Right forelimb (tissue), 1 donor: ENCODE measurements at places on chromosomes 16 and 17.
A peak's percentile ranks its signal among the peaks of the same experiment; 100 is the strongest.

GRCh38 chr17:78977997-78978973 is 1.4 kb downstream of the LGALS3BP start:
- DNase-seq = no peak

GRCh38 chr17:42754782-42755181 is 6.2 kb upstream of the RAMP2 start:
- no peak for DNase-seq

DNA sequence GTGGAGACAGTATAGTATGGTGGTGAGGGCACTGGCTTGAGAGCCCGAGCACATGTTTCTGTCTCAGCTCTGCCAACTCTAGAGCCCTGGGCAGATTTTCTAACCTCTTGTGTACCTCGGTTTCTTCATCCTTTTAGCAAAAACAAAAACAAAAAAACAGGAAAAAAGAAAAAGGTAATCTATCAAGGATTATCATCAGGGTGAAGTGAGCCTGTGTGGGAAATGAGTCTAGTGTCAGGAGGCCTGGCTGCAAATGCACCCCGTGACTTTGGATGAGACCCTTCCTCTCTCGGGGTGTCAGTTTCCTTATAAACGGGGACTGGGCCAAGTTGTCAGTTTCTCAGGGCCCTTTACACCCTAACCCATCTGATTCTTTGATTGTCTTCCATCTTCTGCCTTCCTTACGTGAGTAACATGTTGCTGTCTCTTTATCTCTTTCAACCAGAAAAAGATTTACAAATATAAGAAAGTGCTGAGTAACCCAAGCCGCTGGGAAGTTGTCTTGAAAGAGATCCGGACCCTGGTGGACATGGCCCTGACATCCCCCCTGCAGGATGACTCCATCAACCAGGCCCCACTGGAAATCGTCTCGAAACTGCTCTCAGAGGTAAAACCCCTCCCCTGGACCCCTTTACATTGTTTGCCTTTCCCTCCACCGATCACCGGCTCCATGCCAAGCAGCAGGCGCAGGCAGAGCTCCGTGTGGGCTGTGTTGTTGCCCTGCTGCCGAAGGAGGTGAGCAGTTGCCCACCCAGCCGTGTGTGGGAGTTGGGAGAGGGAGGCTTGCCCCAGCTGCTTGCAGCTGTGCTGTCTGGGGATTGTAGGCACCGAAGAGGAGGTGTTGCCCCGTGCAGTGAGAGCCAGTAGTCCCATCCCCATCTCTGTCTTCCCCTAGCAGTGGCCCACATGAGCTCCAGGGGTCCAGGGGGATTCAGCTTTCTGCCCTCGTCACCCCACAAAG is 127.1 kb upstream of the PLCG2 start:
- DNase-seq = peak; percentile 59

- no peak for DNase-seq
Measured at GRCh38 chr17:29847527-29848400, 82.3 kb downstream of the SSH2 start.

DNA sequence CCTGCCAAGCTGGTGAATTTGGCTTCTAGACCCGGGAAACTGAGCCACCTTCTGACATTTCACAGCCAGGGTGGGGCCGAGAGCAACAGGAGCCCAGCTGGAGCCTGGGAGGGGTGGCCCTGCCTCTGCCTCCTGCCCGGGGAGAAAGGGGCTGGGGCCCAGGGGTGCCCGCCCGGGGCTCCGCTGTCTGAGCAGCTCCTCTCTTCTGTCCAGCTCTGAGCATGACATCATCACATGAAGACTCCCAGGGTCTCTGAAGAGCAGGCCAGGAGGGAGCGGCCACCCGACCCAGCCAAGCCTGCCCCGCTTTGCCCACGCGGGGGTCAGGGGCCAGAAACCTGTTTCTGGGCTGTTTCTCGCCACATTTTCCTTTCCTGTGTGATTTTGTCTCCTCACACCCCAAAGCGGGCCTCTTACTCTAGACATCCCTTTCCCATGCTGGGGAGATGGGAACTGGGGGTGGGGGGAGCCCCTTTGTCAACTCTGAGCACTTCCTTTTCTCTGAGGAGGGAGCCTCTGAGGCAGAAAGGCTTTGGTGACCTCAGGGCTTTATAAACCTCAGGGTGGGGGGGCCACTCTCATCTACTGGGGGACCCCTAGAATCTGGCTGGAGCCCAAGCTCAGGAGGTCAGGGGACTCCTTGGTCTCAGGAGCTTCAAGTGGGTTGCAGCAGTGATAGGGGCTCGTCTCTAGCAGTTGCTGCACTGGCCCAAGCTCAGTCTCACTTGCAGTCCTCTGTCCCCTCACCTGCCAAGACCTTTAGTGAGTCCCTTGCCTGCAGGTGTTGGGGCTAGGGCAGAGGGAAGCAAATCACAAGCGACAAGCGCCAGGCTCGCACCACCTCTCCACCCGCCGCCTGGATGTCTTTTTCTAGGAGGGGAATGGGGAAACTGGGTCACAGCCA is 7.6 kb downstream of the UBALD2 start:
- DNase-seq = no peak

GRCh38 chr17:39365242-39365641 is 36.2 kb downstream of the FBXL20 start:
- no peak for DNase-seq

GRCh38 chr16:56921571-56921970 is 10.4 kb upstream of the HERPUD1 start:
- DNase-seq = no peak

- DNase-seq = no peak
Measured at GRCh38 chr16:804193-805048, 3.9 kb upstream of the GNG13 start.

- no peak for DNase-seq
Measured at GRCh38 chr16:2019518-2019920, at the start of gene NPW. NPW (plus strand) TSS chr16:2019785.

DNA sequence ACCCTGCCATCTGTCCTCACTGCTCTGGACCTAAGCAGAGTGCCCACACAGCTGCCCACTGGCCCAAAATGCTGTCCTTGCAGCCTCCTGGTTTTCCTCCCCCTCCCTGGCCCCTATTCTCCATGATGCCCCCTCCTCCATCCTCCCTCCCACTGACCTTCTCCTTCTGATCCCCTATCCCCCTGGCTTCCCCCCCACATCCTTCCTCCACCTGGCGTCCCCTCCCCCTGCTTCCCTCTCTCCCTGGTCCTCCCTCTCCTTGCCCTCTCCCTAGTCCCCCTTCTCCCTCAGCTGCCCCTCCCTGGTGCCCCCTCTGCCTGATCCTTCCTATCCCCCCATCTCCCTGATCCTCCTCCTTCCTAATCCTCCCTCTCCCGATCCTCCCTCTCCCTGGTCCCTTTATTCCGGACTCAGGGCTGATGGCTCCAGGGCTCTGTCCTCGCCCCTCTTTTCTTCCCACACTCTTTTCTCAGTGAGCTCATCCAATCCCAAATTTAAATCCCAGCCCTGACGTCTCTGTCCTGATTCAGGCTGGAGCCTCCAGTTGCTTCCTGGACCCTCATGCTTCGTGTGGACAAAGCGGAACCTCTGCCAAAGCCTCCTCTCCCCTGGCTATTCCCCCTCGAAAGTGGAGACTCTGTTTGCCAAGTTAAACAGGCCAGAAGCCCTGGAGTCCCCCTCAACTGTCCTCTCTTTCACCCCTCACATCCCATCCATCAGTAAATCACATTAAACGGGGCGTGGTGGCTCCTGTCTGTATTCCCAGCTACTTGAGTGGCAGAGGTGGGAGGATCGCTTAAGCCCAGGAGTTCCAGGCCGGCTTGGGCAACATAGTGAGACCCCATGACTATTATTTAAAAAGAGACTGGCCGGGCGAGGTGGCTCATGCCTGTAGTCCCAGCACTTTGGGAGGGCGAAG is 18.1 kb upstream of the RHBDF2 start:
- no peak for DNase-seq
